ENCODE measurements at places on chromosomes 4 and X.

DNA sequence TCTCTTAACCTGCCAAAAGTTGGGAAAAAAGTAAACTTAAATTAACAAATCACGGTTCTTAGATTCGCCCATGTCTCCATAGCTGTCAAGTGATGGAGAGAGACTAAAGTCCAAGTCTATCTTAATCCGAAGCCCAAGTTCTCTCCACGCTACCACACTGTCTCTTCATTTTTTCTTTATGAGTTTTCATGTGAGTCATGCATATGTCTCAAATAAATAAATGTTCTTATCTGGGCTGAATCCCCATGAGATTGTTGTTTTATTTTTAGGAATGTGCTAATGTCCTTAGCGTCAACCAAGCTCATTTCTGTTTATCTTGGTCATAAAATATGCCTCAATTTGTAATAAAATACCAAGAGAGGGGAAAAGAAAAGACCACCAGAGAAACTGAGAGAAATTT, 169.3 kb downstream of the RCHY1 start:
- no peak for DNase-seq

GRCh38 chr4:24858550-24858949, 54.3 kb downstream of the CCDC149 start:
- no peak for DNase-seq

DNA sequence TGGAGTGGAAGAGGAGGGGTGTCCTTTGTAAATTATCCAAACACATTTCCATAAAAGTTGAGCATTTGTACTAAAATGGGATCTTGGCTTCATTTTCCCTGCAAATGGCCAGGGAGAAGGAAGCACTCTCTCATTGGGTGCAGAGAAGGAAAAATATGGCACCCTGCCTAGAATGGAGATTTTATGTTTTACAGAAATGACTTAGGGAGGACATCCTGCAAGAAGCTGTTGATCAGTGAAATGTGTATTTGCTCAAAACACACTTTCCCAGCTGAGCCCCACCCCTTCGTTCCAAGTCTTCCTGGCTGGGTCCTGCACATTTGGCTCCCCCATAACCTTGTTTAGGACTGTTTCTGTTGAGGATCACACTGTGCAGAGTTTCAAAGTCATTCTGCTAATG, 213.5 kb upstream of the TAPT1 start:
- no peak for DNase-seq

- DNase-seq: no peak
Measured at GRCh38 chr4:103998756-103999155, 279.0 kb upstream of the TACR3 start.

DNA sequence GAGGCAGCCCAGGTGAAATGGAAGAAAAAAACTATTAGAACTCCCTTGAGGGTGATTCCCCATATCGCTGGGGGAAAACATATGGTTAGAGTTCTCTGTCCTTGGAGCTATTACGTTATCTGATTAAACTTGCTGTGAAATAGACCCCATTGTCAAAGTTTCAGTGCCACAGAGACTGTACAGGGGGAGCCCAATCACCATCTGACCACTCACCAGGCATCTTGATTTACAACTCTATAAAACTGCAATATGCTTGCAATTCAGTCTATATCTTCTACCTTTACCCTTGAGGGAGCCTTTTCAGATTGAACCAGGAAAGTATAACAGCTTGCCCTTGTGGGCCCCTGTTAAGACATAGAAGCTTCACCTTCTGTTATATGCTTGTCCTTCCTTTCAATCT, 18.2 kb downstream of the TMEM255A start:
- DNase-seq: no peak

- DNase-seq: no peak
Measured at GRCh38 chrX:68480969-68481368, 17.9 kb upstream of the YIPF6 start.

GRCh38 chr4:4560136-4560535, 18.3 kb upstream of the STX18 start:
- no peak for DNase-seq
